Central memory CD8-positive, alpha-beta T cell (primary cell): ENCODE measurements at places on chromosomes 5 and 9.

DNA sequence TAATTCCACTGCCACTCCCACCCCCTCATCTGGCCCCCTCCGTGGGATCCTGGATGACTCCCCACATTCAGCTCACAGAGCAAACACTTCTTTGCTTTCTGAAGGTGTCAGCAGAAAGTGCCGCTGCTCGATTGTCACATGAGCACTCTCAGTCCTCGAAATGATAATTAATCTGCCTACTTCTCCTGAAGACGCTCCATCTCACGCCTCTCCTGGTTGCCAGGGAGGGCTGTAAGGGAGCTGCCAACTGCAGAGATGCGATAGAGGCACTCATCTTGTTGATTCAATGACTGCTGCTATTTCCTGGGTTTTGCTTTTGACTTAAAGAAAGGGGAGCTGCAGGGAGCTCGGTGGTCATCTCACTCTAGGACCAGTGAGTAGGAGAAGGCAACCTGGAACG lies 206.5 kb downstream of the DAB2IP start:
- DNase-seq: no peak

DNA sequence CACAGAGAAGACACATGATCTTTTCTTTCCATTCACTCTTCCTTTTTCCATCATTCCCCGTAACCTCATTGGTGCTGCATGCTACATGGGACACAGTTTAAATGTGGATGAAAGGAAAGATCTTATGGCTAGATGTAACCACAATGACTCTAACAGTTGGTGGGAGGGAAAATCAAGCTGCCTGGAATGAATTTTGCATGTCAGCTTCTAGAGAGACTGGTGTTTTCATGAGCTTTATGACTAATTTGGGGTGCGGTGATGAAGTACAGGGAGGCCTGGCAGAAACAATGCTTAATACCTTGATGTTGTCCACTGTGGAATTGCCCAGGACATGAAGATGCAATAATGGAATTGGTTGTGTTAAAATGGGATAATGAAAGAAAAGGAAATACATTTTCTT lies 55.9 kb upstream of the MYO10 start:
- no peak for DNase-seq

DNA sequence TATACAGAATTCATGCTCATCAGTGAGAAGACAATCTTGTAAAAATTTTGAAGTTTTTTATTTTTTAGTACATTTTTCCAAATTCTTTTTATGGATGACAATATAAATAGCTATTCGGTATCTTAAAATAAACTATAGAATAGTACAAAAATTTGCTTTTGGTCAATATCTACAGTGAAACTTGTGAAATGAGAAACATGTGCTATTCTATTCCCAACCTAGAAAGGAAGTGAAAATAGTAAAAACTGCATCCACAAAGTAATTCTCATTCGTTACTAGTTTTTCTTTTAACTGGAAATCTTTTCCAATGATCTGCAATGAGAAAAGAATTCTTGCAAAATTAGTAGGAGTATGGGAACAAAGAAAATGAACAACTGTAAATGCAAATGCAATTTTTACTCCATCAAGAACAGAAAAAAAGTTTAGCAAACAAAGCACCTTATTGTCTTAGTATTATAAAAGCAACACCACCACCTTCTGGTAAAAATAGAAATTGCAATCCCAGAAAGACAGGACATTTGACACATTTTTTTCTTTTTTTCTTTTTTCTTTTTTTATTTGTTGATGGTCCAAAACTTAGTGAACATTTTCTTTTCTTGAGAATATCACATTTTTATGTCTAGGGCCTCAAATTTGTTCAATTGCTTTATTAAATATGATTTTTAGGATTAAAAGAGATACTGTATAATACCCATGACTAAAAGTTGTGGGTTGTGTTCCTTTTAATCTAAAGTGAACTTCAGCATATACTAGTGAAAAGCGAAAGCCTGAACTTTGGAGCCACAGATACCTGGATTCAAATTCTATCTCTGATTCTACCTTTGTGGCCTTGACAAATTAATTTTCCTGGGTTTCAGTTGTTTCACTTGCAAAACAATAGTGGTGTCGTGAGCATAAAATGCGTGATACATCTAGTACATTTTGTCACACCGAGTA lies 72.3 kb downstream of the SLCO4C1 start:
- DNase-seq: no peak

- DNase-seq: no peak
Observed at GRCh38 chr5:143213851-143214363, 189.6 kb downstream of the NR3C1 start.

DNA sequence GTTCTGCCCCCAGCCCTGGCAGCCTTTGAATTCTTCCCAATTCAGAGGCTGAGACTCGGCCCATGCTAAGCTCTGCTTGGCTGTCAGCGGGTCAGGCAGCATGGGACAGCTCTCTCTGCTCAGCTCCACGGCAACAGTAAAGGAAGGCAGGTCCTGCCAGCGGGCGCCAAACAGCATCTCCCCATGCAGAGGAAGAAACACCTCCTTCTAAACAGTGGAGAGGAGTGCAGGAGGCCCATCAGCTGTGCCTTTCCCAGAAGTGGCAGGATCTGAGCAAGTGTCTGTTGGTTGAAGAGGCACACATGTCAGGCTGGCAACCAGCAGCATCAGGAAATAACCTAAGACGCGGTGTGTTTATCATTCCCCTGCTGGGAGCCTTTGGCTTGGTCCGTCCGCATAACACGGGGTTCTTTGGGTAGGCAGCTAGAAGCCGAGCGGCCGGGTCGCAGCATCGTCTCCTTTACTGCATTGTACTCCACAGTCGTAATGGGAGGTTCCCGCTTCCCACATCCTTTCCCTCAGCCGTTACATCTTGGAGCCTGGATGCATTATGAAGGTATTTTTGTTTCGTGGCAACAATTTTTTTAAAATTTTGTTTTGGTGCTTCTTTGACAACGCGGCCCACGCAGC lies 42.7 kb upstream of the NCS1 start:
- peak; percentile 14 for DNase-seq

GRCh38 chr5:999724-1000123 lies 8.9 kb upstream of the NKD2 start:
- no peak for DNase-seq

GRCh38 chr5:151082282-151082902 lies 1.6 kb upstream of the TNIP1 start:
- no peak for DNase-seq

GRCh38 chr9:33379666-33380389 lies 22.5 kb downstream of the AQP7 start:
- DNase-seq: no peak

GRCh38 chr9:38681747-38682227 lies 38.1 kb downstream of the FAM240B start:
- DNase-seq: no peak

GRCh38 chr5:389891-390622 lies 52.9 kb upstream of the EXOC3 start:
- DNase-seq: no peak

DNA sequence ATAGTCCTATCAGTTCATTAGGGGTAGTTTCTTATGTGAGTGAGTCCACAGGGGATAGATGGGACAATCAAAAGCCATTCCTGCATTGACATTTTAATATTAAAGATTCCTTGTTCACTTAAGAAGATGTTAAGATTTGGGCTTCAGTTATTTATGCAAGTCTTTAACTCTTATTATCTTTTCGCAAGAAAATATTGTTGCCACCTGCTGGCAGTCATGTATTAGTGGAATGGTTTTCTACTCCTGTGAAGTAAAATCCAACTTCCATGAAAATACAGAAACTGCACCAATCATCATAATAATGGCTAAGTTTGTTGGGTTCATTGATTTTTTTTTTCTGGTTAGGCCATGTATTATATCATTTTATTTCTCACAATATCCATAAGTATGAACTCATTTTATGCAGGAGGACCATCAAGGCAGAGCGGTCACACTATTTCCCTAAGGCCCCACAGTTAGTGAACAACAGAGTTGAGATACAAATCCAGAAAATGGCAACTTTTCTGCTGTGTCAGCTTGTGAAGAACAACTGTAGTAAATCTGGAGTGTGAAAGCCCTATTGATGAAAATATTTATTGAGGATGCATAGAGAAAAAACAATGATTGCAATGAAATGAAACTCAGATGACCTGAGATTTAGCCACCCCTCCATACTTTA lies 88.5 kb upstream of the TXNDC8 start:
- DNase-seq: no peak

GRCh38 chr9:113137196-113138168 lies 13.3 kb upstream of the SLC31A2 start:
- DNase-seq: no peak
